ENCODE measurements at places on chromosomes 2 and 18.

DNA sequence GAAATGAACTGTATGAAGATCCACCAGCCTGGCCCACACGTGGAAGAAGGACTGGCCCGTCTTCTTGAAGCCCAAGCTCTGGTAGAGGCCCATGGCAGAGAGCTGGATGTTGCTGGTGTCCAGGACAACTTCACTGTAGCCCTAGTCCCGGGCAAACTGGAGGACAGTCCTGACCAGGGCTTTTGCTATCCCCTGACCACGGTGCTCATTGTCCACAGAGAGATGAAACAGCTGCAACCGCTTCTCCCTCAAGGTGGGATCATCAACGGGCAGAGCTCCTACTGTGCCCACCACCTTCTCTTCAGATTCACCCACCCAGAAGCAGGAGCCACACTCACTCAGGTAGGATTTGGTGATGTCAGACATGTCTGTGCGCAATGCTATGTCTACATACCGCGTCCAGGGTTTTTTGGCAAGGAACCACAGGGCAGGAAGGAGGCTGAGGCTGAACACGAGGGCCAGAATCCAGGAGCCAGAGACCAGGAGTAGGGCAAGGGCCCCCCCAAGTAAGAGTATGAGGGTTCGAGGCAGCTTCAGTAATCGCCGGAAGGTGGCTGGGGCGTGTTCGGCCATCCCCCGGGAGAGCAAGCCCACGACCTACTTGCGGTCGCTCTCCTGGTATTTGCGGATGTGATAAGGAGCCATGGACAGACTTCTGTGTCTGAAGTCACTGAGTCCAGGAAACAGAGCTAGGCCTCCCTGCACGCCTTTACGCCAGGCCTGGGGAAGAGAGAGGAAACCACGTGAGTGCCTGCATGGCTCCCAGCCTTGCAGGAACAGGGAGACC, 36.3 kb downstream of the TPRKB start:
- DNase-seq, result no peak

DNA sequence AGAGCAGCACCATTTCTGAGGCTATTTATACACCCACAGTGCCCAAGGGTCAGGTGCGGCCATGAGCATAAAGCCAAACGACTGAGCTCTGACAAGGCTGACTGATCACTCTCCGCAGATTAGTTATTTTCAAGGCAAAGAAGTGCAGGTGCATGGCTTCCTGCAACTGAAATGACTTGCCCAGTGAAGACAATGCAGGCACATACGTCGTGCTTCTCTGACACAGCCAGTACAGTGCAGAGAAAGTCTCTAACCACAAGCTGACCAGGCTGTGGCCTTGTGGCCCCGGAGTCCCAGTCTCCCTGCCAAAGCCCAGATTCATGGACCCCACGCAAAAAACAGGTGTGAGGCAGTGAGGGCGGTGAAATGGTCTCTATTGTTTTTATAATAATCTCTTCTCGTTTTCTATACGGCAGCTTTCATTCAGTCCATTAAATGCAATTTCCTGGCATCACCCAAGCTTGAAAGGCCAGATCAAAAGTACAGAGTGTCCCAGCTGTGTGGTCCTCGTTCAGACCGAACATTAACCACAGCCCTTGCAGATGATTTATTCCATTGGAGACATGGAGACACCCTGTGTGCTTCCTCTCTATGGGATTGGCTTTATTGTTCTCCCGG, 447.0 kb upstream of the ID2 start:
- DNase-seq, result no peak

- no peak for DNase-seq
Measured at GRCh38 chr2:174908284-174908683, 96.9 kb downstream of the CHN1 start.

GRCh38 chr2:46977899-46978298, 62.3 kb upstream of the MCFD2 start:
- no peak for DNase-seq

DNA sequence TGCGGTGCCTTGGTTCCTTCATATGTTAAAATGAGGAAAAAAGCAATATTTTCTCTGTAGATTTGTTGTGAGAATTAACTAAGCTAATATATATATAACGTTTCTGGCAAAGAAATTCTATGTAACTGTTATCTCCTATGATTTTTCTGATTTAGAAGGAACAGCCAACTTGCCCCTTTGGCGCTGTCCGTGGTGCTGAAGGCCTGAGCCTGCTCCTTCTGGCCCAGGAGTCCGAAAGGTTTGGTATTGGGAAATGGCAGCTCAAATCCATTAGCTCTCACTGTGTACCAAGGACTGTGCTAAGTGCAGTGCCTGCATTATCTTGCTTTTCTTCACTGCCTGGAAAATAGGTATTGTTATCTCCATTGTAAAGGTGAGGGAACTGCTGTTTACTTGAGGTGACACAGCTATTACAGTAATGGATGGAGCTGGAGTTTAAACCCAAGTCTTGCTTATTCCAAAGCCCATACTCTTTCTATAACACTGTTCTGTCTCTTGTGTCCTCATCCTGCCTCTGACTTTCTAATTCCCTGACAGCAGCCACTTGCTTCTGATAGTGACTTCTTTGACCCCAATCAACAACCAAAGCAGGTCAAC, 52.2 kb downstream of the C1QL2 start:
- DNase-seq, result no peak

- DNase-seq, result no peak
Measured at GRCh38 chr2:30663321-30663720, 143.9 kb downstream of the CAPN13 start.

All from activated gamma-delta T cell treated with Interleukin-2 at 50 U/mL for 16 hours (primary cell).